ENCODE measurements at places on chromosomes 6 and 20.

GRCh38 chr6:152271776-152272464, 365.2 kb downstream of the SYNE1 start:
- no peak for DNase-seq

DNA sequence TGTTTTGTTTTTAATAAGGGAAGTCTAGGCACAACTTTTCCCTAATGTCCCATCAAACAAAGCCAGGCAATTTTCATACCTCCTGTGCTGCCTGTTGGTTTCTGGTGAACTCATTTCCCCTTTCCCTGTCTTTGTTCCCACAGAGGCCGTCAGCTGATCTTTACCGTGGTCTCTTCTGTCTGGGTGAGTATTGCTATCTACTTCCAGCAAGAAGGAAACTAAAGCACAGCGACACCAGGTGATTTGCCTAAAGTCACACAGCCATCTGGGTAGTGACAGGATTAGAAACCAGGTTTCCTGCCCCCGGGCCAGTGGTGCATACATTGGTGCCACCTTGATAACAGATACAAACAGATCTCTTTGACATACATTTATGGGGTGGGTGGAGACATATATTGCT, 59.6 kb downstream of the RAB44 start:
- DNase-seq, result no peak

- no peak for DNase-seq
These were observed 174.4 kb upstream of the KCNK16 start for GRCh38 chr6:39496915-39497314.

- no peak for DNase-seq
These were observed 994.0 kb downstream of the GRIK2 start for GRCh38 chr6:102387326-102388033.

- no peak for DNase-seq
These were observed 24.4 kb upstream of the C6orf62 start for GRCh38 chr6:24743265-24743943.

DNA sequence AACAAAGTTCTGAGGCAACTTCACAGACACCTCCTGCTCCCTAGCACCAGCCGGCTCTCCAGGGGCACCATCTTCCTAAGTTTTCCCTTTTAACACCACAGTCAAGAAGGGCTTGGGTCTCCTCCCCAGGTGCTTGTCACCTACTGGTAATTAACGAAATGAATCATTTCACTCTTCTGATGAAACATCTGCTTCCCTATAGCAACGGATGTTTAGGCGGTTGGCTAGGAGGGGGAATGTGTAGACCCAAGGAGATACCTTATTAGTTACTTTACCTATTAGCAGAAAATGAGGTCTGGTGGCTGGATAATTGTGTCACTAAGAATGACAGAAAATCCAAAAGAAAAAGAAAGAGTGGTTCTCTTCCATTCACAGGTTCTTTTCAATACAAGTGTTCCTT, 46.3 kb upstream of the FABP7 start:
- DNase-seq, result no peak

GRCh38 chr6:42783876-42784642, 2.2 kb downstream of the BICRAL start:
- DNase-seq, result peak; percentile 37

- no peak for DNase-seq
These were observed 79.5 kb upstream of the ATXN1 start for GRCh38 chr6:16840725-16841124.

GRCh38 chr6:131629651-131630050, 1.6 kb upstream of the MED23 start:
- DNase-seq, result no peak

DNA sequence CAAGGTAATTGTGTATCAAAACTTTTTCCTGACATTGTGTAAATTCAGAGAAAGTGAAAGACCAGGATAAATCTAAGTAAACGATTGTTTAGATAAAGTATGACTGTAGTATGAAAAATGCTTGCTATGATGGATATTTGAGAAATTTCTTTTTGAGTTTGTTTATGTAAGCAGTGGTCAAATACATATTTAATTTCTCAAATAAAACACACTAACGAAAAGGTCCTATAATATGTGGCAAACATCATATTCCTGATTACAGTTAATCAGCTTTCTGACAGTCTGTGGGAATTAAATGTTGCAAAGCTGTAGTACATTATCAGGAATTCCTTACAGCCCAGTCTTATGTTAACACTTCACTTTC, 636.9 kb downstream of the MMUT start:
- DNase-seq, result no peak

GRCh38 chr6:26225848-26226578, 138.8 kb downstream of the HFE start:
- DNase-seq, result no peak

DNA sequence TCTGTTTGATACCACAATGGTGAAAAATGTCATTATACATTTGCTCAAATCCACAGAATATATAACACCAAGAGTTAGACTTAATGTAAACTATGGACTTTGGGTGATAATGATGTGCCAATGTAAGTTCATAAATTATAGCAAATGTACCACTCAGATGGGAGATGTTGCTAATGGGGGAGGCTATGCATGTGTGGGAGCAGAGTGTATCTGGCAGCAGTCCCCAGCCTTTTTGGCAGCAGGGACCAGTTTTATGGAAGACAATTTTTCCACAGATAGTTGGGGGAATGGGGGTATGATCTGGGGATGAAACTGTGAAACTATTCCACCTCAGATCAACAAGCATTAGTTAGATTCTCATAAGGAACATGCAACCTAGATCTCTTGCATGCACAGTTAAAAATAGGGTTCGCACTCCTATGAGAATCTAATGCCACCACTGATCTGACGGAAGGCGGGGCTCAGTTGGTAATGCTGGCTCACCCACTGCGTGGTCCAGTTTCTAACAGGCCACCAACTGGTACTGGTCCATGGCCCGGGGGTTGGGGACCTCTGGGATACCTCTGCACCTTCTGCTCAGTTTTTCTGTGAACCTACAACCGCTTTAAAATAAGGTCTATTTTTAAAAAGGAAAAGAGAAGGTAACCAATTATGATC, 8.0 kb downstream of the HLA-DQA1 start:
- no peak for DNase-seq

DNA sequence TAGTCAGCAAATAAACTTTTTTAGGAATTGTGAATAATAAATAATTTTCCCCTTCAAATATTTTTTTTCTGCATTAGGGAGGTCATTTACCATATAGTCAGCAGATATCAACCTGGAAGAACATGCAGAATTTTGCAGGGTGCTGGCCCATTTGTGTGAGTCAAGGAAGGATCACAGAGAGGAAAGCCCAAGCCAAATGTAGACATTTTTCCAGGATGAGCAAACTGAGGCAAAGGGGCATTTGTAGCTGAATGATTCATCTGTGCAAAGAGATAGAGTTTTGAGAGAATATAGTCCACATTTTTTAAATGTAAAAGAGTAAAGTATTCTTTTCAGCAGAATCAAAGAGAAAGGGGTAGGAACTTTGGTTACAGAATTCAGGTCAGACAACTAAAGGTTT, 555.5 kb upstream of the MARCKS start:
- no peak for DNase-seq

DNA sequence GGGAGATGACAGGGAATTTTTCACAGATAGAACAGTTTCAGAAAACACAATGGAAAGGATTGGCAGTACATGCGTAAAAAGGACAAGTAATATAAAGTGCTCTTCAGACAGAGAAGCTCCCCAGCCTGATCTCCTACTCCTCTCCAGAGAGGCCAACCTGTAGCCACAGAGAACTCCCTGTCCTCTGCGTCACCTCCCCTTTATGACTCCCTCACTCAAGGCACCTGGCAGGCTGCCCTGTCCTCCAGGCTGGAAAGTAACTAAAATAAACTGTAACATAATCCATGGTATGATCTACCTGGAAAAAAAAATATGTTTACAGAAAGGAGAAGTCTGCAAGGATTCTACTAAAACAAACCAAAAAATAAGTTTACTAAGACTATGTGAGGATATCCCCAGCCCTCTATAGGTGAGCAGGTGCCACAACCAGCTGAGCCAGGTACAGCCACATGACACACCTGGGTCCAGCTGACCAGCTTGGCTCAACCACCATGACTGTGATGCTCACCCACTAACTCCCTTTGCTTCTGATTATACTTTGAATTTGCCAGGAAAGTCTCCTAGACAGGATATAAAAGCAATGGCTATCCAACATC, 29.2 kb downstream of the MBOAT1 start:
- DNase-seq, result peak; percentile 99

- DNase-seq, result no peak
These were observed 37.8 kb downstream of the ELOVL5 start for GRCh38 chr6:53310771-53311585.

DNA sequence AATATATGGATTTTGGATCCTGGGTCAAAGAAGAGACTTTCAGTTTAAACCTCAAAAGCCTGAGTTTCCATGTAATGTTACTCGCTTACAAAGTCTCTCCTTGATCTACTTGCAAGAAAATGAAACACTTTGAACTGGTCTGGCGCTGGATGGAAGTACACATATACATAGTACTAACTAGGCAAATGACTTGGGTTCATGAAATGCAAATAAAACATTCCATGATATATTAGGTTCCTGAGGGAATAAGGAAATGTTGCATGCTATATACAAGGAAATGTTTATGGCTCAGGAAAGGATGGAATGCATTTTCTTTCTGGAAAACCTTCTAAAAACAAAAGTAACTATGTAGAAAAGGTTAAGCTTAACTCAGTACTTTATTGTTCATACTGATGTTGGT, 11.4 kb upstream of the TXLNB start:
- no peak for DNase-seq

All from NCI-H2029 treated with DMSO at 0.1 percent for 48 hours (cell line).